ENCODE measurements at places on chromosomes 3 and 15. TPM values are rescaled to one million over a fixed set of nuclear protein-coding genes. Genes with fewer than 3 reads are reported as not detected.

GRCh38 chr15:58877999-58878825 is 55.3 kb downstream of the SLTM start:
- DNase-seq, result no peak

DNA sequence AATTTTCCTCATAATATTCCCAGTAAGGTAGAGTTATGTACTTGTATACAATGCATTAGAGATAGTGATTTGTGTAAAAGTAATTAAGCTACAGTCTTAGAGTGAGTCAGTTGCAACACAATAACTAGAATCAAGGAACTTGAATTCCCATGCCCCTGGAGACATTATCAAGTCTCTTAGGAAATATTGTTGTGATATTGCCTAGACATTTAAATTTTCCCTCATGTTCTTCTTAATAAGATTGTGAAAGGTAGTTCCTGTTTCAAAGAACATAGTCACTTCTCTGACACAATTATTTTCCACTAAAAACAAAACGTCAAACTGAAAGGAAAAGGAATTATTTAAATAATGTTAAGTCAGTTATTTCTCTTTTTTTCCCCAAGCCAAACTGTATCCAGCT is 13.0 kb upstream of the ATP1B3 start:
- DNase-seq, result no peak

Gene GATM
- total RNA-seq, result 195 TPM

GRCh38 chr15:82831894-82832600 is 22.6 kb downstream of the WHAMM start:
- no peak for DNase-seq

DNA sequence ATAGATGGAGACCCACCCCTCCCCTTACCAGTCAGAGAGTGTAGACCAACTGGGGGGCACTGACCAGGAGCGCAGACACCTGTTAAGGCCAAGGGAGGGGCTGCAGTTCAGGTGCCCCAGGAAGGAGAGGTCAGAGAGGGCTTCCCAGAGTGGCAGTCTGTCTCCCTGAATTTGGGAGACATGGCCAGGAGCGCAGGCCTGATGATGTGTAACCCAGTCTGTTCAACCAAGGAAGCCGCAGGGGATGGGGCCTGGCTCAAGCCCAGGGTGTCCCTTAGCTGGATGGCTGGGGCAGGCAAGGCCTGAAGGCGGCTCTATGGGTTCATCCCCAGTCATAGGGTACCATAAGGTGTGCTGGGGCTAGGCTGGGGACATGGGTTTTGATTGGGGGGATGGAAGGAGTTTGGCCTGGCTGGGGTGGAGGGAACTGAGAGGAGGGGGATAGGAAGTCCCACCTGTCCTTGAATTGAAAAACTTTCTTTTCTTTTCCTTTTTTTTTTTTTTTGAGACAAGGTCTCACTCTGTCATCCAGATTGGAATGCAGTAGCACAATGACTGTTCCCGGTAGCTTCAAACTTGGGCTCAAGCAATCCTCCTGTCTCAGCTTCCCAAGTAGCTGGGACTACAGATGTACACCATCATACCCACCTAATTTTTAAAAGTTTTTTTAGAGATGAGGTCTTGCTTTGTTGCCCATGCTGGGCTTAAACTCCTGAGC is 75.7 kb downstream of the SMAD6 start:
- DNase-seq, result no peak

Gene C2CD4B
- total RNA-seq, result 5.7 TPM

DNA sequence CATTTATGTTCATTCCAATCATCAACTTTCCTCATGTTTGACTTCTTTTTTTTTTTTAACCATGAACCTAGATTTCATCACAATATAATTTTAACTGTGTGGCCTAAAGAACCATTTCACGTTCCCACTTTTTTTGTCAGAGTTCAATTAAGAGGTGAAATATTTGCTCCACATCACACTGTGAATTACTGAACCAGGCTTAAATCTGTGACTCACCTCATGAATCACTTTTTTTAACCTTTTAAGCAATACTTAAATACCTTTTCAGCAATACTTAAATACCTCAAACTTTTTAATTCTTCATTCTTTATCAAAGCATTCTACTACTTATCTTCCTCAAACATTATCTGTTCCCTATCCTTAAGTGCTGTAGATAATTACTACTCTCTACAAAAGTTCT is 137.6 kb downstream of the SI start:
- no peak for DNase-seq

DNA sequence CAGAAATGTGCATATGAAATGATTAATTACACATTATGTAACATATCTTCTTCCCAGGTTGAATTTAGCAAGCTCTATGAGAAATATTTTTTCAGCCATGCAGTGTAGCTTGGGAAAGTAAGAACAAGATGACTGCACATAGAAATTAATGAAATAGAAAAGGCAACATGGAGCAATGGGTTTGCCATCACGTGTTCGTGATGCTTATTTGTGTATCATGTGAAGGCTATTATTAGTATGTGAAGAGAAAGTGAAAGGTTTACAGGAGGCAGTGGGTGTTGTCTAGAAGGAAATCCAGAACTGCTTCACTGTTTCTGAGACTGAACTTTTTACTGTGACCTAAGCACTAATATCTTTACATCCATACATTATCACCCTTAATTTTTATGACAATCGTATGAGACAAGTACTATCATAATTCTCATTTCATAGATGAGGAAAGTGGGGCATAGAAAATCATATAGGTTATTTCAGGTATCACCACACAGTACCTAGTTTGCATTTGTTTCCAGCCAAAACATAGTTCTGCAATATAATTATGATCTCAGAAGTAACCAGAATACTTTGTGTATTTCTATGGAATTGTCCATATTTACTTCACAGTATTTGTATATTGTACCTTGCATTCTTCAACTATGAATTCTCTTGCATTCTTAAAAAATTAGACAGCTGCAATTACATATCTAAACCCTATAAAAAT is 14.9 kb downstream of the SERPINI1 start:
- no peak for DNase-seq

Gene GPR87
- total RNA-seq, result 44.3 TPM

GRCh38 chr3:170222647-170223541 is 670 bp downstream of the PRKCI start:
- peak; percentile 74 for DNase-seq

GRCh38 chr15:83064859-83065258 is 2.2 kb downstream of the BTBD1 start:
- no peak for DNase-seq

Gene FLNB
- 154 TPM for total RNA-seq

Gene PBRM1
- 88.8 TPM for total RNA-seq

DNA sequence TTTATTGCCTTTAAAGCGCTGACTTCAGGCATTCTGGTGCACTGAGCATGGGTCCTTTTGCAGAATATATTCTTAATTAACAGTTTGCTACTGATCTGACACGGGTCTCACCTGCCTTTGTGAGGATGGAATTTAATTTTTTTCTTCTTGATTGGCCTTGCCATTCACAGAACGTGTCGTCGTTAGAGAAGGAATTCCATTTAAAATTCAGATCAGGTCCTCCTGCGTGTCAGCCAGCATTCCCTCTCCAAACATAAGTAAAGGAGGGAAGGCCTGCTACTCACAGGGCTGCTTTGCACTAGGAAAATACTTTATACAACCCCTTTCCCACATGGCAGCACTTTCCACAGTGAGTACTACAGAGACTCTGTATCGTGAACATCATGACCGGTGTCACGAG is 492.7 kb downstream of the NTRK3 start:
- DNase-seq, result no peak

GRCh38 chr3:72338082-72338941 is 509.9 kb downstream of the SHQ1 start:
- peak; percentile 74 for DNase-seq

DNA sequence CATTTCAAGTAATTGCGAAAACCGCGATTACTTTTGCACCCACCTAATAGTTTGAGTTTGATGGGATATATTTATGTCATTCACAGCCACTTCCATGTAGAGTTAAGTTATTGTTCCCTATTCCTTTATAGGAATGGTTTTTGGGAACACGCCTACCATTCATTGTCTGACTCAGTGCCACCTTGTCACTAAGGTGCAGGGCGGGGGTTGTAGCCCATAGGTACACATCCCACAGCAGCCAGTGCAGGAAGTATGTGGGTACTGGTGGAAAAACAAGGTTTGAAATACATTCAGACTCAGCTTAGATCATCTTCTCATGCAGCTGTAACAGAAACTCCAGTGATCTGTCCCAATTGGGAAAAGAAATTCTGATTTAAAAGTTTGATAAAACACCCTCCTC is 48.2 kb upstream of the CFAP161 start:
- DNase-seq, result no peak

DNA sequence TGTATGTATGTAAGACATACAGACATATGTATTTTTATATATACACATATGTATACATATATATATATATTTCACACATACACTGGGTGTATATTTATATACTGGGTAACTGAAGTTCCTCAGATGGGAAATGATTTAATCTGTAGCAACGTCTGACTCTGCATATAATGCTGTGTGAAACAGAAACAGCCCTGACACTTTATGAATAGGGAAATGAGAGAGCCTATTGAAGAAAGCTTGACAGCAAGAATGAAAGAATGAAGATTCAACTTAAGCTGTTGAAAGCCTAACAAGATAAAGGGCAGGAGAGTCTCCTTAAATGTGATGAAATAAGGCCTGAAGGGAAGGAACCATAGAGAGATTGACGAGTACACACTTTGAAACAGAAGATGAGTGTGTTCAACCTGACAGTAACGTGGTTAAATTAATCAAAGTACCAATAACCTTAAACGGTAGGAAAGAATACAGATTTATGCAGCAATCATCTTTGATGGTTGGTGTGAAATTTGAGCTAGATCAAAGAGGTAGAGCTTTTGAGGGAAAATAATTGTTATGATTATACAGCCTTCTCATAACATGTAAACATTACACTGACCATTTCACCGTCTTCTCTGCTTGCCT is 169.9 kb downstream of the MECOM start:
- no peak for DNase-seq

Gene SLC38A3
- total RNA-seq, result 0.48 TPM

Gene PYGO1
- 1.1 TPM for total RNA-seq

Gene LRIG1
- 76.8 TPM for total RNA-seq

GRCh38 chr3:70078778-70079177 is 79.2 kb downstream of the SAMMSON start:
- no peak for DNase-seq

DNA sequence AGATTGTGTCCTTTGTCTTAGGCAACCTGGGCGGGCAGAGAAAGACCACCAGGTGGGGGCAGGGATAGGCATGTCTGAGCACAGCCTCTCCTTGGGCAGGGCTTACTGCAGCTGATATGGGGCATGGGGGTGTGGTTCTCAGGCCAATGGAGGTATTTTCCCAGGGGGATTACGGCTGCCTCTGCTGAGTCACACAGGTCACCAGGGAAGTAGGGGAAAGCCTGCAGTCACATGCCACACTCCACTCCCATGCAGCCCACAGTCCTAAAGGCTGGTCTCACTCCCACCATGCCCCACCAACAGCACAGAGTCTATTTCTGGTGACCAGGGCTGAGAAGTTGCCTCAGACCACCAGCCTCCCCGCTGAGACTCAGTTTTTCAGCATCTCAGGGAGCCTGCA is 466.4 kb downstream of the DIPK2A start:
- no peak for DNase-seq

GRCh38 chr3:147361454-147362420 is 44.6 kb downstream of the ZIC4 start:
- no peak for DNase-seq

Gene SCN11A
- 0.30 TPM for total RNA-seq

DNA sequence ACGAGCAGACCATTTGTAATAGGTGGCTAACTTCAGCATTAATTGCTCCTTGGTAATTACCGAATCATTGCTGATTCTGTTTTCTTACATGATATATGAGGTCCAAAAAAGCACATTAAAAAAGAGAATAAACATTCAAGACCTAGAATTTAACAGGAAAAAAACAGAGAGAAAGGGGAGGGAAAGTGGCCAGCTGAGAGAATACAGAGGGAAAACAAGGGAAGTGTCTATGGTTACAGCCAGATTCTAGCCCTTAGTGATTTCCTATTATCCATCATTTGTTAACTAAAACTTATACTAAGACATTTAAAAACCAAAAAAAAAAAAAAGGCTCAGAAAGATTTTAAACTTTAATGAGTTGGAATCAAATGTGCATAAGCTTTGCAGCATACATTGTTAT is 168.7 kb downstream of the LRTM1 start:
- no peak for DNase-seq

- no peak for DNase-seq
These were observed 636 bp downstream of the TBC1D21 start for GRCh38 chr15:73873889-73874511.

GRCh38 chr3:186925826-186926225 is 4.5 kb upstream of the ST6GAL1 start:
- DNase-seq, result no peak

GRCh38 chr3:66267031-66267430 is 46.2 kb downstream of the SLC25A26 start:
- no peak for DNase-seq

DNA sequence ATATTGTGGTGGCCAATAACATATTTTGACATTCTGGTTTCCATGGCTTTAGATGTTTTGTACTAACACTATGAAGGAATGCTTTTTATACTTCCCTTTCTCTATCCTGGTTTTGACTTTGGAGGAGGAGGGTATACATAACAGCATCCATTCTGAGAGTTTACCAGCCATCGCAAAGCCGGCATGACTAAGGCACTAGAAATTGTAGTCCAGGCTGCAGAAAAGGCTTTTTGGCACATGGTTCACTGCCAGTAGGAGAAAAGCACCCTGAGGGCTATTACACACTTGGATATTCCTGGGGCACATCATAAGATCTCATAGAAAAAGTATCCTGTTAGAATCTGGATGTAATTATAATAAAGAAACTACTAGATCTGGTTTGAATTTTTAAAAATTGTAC is 101.8 kb downstream of the STT3B start:
- DNase-seq, result no peak

DNA sequence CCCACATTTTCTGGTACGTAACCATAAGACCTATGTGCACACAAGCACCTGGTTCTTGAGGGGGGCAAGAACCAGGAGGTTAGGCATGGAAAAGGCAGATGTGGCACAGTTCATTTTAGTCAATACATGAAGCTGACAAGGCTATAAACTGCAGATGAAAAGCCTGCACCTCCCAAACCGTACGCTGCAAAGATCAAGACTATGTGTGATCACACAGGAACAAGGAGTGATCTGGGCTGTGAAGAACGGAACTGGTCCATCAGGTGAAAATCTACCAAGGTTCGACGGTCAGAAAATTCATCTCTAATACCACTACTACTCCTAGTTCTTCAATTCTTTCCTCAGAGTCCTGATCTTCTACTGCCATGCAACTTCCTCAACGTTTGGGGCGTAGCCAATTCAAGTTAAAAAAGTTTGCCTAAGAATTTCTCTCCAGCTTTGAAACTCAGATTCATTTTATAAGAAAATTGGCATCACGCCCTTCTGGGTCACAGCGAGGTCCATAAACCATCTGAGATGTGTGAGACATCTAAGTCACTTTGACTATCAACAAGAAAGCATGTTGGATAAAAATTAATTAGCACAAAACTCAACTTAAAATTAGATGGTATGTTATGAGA is 41.9 kb downstream of the PLD1 start:
- DNase-seq, result no peak

DNA sequence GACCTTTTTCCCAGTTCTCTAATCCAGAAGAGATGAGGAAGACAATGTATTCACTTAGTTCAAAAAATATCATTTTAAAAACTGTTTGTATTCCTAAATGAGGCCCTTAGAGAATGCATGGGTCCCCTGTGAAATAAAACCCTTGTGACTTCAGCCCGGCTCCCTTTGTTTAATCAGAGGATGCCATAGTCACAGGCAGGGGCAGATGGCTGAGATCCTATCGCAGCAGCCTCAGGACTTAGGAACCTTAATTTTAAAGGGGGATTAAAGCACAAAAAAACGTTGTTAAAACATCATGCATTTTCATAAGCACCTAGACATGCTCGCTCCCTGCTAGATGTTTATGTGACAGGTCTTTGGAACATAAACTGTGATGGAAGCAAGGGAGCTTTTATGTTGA is 176.6 kb downstream of the IL20RB start:
- no peak for DNase-seq

Measured in suprapubic skin (tissue), 4 donors.